ENCODE measurements at places on chromosomes 2 and 18.

GRCh38 chr2:212176151-212176550 lies 362.5 kb downstream of the ERBB4 start:
- no peak for DNase-seq

DNA sequence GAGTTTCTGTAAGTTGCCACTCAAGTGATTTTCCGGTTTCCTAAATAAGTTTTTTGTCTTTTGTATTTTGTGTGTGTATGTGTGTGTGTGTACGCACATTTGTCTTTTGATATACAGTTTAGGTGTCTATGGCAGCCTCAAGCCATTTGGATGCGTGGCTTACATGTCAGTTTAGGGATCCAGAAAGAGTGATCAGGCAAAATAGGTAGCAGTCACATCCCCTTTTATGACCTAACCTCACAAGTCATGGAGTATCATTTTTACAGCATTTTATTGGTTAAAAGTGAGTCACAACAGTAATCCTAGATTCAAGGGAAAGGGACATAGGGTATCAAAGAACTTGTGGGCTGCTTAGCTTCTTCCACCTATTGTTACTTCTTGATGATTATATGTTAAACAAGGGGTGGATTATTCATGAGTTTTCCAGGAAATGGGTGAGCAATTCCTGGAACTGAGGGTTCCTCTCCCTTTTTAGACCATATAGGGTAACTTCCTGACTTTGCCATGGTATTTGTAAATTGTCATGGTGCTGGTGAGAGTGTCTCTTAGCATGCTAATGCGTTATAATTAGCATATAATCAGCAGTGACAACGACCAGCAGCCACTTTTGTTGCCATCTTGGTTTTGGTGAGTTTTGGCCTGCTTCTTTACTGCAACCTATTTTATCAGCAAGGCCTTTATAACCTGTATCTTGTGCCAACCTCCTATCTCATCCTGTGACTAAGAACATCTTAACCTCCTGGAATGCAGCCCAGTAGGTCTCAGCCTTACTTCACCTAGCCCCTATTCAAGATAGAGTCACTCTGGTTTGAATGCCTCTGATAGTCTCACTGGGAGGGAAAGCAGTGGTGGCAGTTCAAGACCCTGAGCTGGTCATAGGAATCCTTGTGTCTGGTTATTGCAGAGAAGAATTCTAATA lies 8.6 kb upstream of the SOCS6 start:
- no peak for DNase-seq

- no peak for DNase-seq
These were observed 335.7 kb upstream of the CDH7 start for GRCh38 chr18:65415098-65415497.

GRCh38 chr2:43943323-43943722 lies 52.5 kb downstream of the LRPPRC start:
- DNase-seq: no peak

DNA sequence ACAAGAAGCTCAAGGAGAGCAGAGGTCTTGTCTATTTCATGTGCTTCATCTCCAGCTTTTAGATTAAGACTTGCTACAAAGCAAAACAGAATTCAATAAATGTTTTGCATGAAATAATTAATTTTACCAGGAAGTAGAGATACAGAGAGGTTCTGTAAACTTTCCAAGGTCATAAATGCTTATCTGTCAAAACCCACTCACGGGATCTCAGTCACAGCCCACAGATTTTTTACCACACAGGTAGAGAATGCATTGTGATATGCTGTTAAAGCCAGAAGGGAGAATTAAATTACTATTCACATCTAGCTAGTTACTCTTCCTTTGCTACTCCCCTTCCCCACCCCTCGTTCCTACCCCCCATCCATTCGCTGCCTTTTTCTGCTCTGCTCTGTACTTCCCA lies 205.5 kb downstream of the DNAH7 start:
- no peak for DNase-seq

GRCh38 chr2:64952511-64953482 lies 36.4 kb upstream of the SLC1A4 start:
- no peak for DNase-seq

GRCh38 chr18:76376668-76377358 lies 118.2 kb downstream of the ZNF516 start:
- DNase-seq: no peak

GRCh38 chr2:17976871-17977746 lies 98.6 kb downstream of the KCNS3 start:
- no peak for DNase-seq

GRCh38 chr2:144513388-144514101 lies 6.4 kb downstream of the ZEB2 start:
- no peak for DNase-seq

DNA sequence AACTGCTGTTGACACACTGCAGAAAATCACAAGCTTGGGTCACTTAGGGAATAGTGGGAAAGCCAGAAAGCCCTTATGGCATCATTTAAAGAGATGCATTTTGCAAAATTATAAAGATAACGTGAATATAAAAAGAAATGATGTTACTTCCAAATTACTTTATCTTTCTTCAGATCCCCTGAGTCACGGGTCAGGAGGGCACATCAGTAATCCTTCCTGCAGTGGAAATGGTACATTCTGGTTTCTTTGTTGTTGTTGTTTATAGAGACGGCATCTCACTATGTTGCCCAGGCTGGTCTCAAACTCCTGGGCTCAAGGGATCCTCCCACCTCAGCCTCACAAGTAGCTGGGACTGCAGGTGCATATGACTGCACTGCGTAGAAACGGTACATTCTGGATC lies 9.8 kb upstream of the EPG5 start:
- DNase-seq: no peak

GRCh38 chr2:147636886-147637285 lies 207.9 kb upstream of the ACVR2A start:
- no peak for DNase-seq

GRCh38 chr2:232417489-232417888 lies 10.8 kb downstream of the ALPG start:
- DNase-seq: no peak

- no peak for DNase-seq
These were observed 370.4 kb downstream of the XIRP2 start for GRCh38 chr2:167258712-167259111.

DNA sequence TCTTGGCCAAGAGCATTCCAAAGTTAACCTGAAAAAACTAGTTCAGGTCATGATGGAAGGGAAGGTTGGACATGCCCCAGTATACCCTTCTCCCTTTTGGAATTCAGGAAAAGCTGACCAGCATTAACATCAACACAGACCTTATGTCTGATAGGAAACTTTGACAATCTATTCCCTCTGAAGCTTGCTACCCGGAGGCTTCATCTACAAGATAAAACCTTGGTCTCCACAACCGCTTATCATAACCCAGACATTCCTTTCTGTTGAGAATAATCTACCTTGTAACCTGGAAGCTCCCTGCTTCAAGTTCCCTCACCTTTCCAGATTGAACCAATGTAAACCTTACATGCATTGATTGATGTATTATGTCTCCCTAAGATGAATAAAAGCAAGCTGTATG lies 24.7 kb upstream of the IL37 start:
- DNase-seq: no peak

DNA sequence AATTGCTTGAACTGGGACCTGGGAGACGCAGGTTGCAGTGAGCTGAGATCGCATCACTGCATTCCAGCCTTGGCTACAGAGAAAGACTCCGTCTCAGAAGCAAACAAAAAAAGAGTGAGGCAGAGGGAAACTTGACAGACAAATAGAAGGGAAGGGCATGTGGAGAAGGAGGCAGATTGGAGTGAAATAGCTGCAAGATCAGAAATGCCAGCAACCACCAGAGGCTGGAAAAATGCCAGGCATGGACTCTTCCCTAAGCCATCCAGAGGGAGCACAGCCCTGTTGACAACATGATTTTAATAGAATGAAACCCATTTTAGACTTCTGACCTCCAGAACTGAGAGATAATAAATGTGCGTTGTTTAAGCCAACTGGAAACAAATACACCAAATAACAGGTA lies 447.2 kb upstream of the SPHKAP start:
- DNase-seq: no peak

DNA sequence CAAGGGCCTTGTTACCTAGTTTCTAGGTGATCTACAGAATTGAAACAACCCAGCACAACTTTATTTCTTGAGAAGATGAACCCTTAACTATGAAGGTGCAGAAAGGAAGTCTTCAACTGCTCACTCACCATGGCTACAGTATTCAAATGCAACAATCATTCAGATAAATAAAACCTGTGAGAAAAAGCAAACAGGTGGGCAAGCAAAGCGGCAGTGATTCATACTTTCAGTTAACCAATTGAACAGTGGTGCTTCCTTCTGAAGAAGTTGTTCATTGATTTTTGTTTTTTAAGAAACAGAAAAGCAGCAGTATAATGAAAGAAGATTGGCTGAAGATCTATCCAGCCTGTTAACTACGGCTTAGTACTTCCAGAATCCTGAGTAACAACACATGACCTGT lies 43.5 kb downstream of the SLC35F5 start:
- DNase-seq: no peak

DNA sequence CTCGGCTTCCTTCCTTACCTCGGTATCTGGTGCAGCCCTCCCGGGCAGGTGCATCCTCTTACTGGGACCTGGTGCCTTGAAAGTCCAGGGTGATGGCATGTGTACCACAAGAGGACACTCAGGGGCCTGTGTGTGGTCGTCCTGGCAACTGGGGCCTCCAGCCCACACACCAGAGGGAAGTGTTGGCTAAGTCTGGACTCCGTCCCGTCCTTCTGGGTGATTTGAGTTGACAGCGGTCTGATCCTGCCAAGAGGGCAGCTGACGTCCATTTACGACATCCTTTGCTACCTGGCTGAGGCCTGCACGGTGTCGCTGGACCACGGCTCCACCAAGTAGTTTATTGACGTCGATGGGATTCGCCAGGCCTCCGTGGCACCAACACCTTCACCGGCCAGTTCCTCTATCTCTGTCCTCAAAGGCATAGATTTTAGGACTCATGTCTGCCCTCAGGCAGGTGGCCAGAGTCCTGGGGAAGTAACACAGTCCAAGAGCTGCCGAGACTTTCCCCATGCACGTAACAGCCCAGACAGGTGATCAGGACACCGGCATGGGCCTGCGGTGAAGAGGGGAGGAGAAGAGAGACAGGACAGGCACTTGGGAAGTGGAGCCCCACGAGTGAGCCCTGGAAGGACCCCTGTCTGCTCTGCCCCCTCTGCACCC lies 186.0 kb upstream of the HDAC4 start:
- no peak for DNase-seq

GRCh38 chr2:135662088-135662487 lies 79.6 kb upstream of the UBXN4 start:
- DNase-seq: no peak

DNA sequence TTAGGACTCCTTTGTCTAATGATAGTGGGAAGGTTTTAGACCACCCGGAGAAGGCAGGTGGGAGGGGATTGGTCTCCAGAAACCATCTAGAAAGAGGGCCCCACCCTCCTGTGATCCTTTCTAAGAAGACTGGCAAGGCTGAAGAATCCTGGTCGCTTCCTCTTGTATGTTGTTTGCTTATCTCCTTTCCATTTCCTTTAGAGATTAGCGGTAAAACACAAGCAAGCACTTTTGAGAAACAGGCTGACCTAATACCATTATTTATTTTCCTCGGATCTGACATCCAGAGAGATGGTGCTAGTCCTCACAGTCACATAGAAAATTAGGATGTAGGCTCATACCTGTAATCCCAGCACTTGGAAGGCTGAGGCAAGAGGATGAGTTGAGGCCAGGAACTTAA lies 45.2 kb upstream of the SPRED2 start:
- DNase-seq: no peak

DNA sequence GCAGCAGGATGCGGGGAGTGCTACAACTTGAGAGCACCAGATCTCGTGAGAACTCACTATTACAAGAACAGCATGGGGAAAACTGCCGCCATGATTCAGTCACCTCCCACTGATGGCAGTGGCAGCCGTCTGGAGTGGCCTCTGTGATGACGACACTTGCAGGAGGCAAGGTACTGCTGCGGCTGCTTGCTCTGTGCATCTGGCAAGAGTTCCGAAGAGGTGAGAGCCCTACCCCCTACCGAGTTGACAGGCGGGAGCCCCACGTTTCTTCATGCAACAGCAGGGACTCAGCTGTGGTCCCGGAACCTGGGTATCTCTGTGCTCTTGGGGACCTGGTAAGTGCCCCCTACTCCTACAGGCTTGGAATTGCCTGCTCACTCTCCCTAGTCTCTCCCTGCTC lies 1672.7 kb upstream of the TMEFF2 start:
- no peak for DNase-seq

GRCh38 chr2:152600051-152600657 lies 117.1 kb downstream of the PRPF40A start:
- DNase-seq: no peak

DNA sequence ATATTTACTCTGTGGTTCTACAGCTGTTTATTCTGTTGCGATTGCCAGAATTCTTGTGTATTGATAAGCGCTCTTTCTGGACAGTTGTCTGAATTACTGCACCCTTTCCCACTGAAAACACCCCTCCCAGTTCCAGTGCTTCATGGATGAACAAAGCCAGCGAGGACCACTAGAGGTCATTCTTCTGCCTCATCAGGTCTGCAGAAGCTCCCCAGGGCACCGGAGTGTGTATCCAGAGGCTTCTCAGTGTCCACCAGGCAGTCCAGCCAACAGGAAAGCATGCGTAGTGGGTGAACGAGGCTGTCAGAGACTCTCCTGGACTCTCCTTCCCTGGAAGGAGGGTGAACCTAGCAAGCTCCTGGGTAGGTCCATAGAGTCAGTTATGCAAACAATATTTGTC lies 40.6 kb upstream of the INHBB start:
- DNase-seq: no peak

DNA sequence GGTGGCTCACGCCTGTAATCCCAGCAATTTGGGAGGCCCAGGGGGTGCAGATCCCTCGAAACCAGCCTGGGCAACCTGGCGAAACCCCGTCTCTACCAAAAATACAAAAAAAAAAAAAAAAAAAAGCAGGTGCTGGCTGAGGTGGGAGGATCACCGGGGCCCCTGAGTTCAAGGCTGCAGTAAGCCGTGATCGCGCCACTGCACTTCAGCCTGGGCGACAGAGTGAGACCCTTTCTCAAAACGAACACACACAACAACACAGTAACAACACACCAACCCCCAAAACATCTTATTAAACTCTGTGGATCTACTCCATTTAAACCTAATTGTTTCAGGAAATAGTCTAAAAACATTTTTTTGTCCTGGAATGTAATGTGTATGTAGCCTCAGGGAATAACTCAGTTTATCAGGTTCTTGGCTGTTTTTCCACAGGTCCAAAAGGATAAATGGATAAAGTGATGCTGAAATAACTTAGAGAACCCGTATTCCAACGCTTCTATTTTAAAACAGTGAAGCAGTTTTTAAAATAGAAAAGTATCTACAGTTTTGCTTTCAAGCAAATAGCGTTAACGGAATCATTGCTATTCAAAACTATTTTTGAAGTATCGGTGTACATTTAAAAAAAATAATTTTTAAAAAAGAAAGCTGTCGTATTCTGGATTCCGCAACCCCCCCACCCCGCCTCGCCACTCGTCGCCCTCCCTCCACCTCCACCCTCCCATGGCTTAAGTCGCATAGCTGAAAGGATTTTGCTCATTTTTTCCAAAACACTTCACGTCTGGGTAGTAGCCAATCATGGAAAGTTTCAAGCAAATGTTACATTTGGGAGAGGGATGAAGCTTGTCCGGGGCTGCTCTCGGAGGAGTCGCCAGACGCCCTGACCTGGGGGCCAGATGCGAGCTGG lies 895 bp upstream of the GLS start:
- DNase-seq: no peak
